ENCODE measurements at places on chromosomes 12 and 14.

DNA sequence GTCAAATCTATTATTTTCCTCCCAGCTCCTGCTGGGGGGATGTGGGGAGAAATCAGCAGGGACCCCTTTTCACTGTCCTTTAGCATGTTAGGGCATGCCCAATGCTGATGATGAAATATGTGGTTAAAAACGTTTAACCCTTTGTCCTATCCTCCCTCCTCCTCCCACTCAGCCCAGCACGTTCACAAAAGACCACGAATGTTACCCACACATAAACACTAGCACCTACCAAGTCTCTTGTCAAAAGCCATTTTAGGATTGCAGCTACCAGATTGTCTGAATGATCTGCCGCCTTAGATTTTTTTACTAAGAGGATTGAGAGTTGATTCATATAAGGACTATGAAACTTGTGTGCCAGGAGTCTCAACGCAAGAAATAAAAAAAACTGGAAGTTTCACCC lies 70.4 kb downstream of the TBK1 start:
- peak; percentile 26 for DNase-seq

GRCh38 chr12:71186571-71187288 lies 28.9 kb upstream of the TSPAN8 start:
- DNase-seq, result no peak

DNA sequence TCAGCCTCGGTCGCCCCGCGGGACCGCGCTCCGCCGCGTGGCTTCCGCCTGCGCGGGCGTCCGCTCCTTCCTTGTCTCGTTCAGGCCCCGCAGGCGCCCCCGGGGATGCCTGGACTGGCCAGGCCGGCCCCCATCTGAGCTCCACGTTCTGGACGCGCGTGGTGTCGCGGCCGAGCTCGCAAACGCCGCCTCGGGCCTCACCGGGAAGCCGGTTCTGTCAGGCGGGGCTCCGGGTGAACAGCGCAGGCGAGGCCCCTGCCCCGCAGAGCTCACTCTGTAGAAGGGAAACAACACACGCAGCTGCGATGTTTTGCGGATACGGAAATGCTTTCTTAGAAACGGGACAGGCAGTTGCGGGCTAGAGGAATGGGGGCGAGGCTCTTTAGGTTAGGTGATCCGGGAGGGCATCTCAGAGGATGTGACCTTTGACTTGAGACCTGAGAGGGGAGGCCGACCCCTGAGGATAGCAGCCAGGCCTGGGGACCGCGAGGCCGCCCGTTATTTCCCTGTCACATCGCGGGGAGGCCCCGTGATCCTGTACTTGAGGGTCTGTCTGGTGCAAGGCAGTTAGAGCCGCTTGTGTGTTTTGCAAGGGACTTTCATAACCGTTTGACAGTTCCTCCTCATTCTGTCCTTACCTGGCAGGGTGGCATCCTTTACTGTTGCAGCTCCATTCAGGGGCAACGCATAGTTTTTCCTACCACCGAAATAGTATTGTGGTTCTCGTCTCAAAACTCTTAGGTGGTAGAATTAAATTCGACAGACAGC lies 584 bp downstream of the VRK1 start:
- DNase-seq, result no peak

- DNase-seq, result no peak
Measured at GRCh38 chr12:122076743-122077495, 1.6 kb upstream of the MLXIP start.

GRCh38 chr14:98341211-98341610 lies 930.8 kb downstream of the BCL11B start:
- DNase-seq, result no peak

DNA sequence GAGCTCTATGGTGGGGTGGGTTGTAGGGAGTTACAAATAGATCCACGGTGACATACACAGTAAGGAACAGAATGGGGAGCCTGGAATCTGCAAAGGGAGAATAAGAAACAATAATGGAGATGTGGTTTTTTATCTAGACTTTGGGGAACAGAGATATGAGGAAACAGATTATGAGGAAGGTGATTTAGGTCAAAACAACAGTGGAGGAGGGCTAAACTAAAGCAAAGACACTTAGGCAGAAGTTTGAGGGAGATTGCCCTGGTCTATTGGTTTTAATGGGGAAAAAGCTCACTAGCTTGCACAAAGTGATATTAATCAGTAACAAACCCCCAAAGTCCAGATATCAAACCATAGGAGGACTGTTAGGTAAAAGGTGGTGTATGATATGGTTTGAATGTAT lies 144.5 kb upstream of the DYRK2 start:
- no peak for DNase-seq

DNA sequence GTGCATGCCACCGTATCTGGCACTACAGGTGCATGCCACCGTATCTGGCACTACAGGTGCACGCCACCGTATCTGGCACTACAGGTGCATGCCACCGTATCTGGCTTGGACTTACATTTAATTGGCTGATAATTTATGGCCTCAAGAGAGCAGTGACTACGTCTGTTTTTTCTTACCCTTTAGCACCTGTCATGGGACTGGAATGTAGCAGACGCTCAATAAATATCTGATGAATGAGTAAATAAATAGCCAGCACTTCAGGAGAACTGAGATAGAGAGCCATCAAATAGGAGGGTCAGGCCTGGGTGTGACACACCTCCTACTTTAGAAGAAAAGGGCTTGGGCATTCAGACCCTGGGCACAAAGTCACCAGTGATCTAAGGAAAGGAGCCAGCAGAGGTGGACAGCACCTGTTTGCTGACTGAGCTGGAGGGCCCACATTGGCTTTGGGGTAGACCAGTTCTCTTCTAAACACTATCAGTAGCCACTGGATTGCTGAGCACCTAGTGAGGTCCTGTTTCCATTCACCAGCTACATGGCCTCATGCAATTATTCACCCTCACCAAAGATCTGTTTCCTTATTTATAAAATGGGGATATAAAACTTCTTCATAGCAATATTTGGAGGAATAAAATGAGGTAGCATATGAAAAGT lies 50.1 kb downstream of the RFX4 start:
- DNase-seq, result no peak

GRCh38 chr12:59149995-59150642 lies 229.8 kb upstream of the LRIG3 start:
- peak; percentile 73 for DNase-seq

DNA sequence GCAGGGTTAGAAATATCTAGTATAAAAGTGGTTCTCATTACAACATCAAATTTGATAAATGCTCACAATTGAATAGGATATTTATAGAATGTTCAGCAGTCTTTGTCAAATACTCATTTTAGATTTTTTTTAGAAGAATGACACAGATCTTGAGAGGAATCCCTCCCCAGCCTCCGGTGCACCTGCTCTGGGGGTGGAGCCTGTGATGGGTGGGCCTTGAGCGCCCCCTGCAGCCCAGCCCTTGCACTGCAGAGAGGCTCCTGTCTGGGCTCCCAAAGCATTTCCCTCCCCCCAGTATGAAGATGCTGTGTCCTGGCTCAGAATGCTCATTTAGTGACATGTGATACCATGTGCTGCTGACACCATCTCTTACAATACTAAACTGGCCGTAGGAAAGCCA lies 792.3 kb downstream of the TMEM121 start:
- no peak for DNase-seq
